ENCODE measurements at places on chromosomes 5 and 9.

- no peak for DNase-seq
These were observed 46.0 kb downstream of the ENTREP1 start for GRCh38 chr9:69371001-69371400.

DNA sequence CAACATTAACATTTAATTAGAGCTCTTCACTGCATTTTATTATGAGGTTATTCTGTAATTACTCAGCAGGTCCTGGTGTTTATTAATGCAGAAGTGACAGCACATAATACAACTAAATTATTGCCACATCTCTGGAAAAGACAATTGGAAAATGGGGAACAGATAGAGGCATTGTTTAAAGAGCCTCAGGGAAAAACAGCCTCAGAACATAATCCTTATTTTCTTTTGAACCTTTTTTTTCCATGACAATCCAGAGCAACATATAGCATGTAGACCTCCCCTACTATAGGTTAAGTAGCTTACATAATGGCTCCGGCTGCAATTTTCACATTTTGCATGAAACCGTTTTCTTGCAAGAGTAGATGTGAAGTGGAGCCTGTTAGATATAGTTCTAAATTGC lies 87.2 kb downstream of the RMI1 start:
- DNase-seq = no peak

DNA sequence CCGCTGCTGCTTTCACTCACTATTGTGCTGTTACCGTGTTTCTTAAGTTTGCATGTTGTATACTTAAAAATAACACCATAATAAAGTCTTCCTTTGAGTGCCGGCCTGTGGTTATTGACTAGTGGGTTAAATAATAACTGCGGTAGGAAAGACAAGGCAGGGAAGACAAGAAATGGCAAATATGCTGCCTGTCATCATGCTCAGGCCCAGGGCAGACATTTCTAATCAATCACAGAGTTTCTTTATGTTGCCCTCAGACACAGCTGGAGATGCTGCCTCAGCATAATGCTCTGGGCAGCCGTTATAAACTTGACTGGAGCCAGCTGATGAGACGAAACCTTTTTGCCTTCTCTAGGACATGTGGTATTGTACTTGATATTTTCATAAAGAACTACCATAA lies 215.0 kb downstream of the GAPVD1 start:
- no peak for DNase-seq

GRCh38 chr9:93808115-93809029 lies 146.8 kb downstream of the BARX1 start:
- DNase-seq = no peak

DNA sequence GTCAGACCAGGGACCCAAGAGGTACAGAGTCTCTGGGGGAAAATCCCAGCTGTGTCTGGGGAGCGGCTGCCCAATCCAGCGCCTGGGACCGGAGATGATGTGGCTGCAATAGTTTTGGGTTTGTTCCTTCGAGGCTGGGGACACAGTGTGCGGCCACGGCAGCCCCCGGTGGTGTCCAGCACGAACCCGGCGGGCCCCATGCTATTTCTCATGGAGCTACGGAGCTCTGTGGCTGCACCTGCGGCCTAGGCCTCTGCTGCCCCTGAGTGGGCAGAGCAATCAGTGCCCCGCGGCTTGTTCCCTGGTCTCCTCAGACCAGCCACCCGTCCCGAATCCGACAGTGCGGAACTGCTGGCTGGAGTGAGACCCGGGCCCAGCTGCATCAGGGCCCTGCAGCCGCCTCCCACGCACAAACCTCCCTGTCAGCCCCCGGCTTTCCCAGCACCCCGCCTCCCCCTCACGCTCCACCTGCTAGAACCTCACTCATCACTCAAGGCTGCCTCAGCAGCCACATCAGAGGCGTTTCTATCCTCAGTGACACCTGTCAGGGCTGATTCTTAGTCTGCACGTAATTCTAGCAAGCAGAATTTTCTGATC lies 29.0 kb downstream of the SARDH start:
- no peak for DNase-seq

DNA sequence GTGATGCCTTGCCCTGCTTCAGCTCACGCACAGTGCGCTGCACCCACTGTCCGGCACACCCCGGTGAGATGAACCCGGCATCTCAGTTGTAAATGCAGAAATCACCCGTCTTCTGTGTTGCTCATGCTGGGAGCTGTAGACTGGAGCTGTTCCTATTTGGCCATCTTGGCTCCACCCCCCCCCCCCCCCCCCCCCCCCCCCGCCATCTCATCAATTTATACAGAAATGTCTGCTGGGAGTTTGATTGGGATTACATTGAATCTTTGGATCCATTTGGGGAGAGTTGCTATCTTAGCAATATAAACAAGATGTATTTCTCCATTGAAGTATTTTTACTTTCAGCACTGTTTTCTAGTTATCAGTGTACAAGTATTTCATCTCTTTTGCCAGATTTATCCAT lies 55.2 kb downstream of the RIC1 start:
- no peak for DNase-seq

DNA sequence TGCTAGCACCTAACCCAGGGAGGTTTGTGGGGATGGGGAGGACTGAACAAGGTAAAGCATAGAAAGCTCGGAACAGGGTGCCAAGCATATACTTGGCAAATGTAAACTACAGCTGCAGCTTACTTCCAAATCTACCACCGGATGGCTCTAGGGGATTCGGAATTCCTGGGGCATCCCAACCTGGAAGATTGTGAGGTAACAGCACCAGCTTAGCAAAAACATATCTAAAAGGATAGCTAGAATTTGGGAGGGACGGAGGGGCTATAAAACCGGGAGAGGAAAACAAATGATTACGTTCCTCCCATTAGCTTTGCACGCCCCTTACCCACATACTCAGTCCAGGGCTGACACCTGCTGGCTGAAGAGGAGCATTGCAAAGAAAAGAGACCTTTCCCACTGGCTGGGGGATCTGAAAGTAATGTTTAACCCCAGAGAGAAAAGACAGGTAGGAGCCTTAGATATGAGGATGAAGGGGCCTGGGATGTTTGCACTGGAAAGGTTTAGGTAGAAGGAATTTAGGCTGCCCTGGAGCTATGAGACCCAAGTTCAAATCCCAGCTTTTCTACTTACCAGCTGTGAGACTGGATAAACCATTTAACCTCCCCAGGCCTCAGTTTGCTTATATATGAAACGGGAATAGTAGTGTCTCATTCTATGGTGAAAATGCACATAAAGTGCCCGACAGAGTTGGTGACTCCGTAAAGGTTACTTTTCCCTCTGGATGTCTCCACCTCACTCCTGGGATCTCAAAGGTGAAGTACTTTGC lies 73.6 kb downstream of the FAM114A2 start:
- peak; percentile 19 for DNase-seq
